CD4-positive, alpha-beta T cell treated with Interleukin-12 subunit alpha and Interleukin-12 subunit beta, for 1 hour (primary cell): ENCODE measurements at places on chromosomes 7 and 10.
A peak's percentile ranks its signal among the peaks of the same experiment; 100 is the strongest.

- DNase-seq, result no peak
These were observed 6.0 kb upstream of the SMNDC1 start for GRCh38 chr10:110310741-110311140.

GRCh38 chr7:157462419-157462771, 125.6 kb downstream of the DNAJB6 start:
- no peak for DNase-seq

DNA sequence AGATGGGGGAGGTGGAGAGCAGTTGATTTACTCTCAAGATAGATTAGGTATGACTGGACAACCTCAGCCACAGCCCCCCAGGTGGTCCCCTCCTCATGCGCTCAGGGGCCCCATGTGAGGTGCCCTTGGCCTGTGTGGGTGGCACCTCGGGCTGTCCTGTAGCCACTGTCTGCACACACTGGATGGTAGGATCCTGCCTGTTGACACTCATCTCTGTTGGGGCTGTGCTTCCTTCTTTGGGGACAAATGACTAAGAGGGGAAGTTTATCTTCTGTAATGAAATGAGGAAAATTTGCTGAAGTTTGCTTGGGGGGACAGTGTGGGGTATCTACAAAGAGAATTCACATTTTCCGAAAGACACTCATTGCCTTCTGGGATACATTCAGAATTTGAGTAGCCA, 53.6 kb upstream of the ANTXRL start:
- DNase-seq, result no peak

GRCh38 chr7:104983076-104983577, 30.9 kb upstream of the KMT2E start:
- no peak for DNase-seq

DNA sequence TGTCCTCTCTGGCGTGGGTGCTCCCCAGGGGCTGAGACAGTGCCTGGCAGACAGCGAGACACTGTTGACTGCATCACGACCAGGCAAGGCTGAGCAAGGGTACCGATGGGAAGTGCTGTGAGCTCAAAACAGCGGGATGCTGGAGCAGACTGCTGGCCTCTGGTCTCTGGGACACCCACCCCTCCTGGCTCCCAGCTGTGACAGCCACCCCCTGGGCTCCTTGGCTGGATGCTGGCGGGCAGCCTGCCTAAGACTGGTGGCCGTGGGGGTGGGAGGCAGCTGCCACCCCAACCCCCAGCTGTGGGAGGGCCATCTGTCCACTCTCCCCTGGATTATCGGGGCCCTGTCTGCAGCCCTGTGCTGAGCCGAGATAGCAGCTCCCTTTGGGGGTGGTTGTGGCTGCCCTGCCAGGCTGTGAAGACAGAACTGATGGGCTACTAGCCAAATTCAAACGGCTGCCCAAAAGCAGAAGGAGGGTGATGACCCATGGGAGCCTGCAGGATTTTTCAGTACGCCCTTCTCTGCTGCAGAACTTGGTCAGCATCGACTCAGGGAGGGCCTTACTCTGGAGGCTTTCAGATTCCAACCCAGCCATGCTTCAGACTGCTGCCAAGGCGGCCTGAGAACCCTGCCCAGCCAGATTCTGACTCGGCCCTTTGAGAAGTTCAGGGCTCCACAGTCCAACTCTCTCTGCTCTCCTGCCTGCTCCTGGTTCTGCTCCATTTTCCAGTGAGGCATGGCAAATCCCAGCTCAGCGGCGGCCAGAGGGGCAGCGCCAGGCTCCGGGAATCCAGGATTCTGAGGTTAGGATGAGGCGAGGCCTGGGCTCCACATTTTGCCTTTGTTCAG, 125.3 kb downstream of the NEURL1 start:
- DNase-seq, result no peak

DNA sequence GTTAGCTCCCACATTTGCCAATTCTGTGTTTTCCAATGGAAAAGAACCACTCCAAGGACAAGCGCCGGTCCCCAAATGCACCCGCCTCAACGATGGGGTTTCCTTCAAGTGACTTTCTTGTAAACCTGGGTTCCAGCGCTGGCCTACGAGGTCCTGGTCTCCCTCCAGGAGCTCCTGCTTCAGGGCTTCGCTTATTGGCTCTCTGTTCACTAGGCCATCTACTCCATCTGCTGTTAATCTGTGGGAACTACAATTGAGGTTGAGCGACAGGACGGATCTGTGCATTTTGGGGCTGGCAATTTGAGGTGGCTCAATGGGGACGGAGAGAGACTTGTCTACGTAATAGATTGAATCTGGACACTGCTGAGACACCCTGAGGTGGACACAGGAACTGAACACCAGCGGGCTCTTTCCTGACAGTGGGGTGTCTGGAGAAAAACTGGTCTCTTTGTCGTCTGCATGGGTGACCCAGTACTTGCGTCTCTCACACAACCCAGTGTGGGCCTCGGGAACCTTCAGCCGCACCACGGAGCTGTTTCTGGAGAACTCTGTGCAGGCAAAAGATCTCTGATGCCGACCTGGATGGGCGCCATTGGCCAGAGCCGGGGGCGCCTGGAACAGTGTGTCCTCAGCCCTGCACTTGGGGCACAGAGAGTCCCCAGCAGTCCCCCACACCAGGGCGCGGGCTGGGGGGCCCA, 115.9 kb upstream of the ADAM12 start:
- DNase-seq, result peak; percentile 6

DNA sequence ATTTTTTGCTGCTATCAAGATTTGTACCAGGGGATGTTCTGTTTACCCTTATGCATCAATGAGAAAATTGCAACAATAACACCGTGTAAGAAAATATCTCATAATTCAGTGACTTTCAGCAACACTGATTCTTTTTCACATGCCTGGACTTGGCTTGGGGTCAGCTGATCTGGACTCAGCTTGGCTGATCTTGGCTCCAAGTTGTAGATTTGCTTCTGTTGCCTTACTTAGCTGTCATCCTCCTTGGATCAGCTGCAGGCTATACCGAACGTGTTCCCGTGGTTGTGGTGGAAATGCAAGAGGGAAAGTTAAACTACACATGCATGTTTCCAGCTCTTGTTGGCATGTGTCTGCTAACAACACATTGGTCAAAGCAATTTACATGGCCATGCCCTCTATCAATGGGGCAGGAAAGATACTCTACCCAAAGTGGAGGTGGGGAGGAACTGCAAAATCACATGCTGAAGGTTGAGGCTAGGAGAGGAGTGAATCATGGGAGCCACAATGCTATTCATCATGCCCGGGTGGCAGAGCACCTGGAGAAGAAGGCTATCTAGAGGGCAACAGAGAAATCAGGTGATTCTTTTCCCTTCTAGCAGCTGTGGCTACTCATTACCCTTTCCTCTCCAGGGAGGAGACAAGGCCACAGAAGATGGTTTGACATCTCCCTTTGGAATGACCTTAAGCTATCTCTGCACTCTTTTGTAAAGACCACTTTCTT, 1276.3 kb upstream of the AUTS2 start:
- DNase-seq, result no peak

DNA sequence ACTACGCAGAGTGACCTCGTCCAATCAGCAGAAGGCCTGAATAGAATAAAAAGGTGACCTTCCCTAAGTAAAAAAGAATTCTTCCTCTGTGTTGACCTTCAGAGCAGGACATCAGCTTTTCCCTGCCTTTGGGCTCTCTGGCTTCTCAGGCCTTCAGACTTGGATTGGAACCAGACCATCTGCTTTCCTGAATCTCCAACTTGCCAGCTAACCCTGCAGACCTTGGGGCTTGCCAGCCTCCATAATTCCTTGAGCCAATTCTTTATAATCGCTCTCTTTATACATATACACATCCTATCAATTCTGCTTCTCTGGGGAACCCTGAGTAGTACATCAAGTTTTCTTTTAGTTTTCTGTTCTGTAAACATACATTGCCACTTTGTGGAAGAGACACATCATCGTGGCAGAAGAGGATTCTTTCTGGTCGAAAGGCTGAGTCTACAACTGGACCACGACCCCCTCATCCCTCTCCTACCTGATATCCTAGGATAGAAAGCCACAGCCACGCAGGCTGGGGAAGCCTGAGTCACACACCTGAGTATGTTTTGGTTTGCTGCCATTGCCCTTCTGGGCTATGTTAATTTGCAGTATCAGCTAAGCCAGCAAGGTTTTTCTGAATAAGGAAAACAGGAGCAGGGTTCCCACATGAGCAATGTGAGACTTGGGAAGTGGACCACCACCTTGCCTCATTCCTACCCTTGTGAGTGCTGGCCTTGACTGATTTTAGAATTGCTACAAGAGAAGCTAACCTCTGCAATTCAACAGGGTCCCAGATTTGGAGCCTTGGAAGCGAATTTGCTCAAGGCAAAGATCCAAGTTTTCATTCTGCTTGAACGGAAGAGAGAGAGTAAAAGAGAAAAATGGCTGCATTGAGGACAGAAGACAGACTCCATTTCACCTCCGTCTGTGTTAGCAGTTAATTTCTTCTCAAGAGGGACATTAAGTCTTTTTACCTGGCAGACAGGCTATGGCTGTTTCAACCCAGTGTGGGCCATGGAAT, 445.2 kb upstream of the FZD8 start:
- DNase-seq, result no peak

GRCh38 chr10:12221323-12222298, 25.6 kb downstream of the CDC123 start:
- DNase-seq, result no peak

GRCh38 chr7:143325240-143325639, 9.3 kb downstream of the CLCN1 start:
- DNase-seq, result no peak

DNA sequence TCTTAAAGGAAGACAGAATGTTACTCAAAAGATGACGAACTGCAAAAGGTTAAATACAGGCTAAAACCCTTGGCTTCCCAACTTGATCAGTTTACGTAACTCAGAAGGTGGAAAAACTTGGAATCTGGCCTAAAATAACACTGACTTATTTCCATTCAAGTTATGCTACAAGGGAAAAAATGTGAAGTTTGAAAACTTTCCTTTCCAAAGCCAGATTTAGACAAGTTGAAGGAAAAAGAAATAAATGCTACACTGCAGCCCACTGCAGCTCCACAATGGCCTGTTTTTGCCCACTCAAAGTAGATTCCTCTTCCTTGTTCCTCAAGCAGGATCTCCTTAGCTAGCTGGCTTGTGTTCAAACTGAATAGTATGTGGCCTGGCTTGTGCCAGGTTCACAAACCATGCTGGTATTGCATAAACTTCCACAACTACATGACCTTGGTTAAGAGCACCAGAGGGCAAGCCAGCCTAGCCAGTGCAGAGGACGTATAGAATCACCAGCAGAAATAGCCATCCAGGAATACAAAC, 166.2 kb downstream of the CPEB3 start:
- DNase-seq, result no peak

- no peak for DNase-seq
These were observed 867.3 kb downstream of the TYW1 start for GRCh38 chr7:67863911-67864310.
